ENCODE measurements at places on chromosomes 1 and 21.

- peak; percentile 29 for DNase-seq
Measured at GRCh38 chr1:212229654-212230053, 55.6 kb upstream of the PPP2R5A start.

DNA sequence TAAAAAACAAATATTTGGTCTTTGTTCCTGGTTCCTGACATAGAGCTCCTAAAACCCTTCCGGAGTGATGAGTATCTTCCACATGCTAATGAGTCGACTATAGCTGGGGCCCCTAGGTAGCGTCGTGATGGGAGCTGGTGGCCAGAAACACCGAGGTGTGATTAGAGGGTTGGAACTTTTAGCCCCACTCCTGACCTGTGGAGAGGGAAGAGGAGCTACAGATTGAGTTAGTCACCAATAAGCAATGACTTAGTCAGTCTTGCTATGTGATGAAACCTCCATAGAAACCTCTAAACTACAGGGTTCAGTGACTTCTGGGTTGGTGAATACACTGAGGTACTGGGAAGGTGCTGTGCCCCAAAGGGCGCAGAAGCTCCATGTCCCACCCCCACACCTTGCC, 30.1 kb upstream of the PLD5 start:
- no peak for DNase-seq

DNA sequence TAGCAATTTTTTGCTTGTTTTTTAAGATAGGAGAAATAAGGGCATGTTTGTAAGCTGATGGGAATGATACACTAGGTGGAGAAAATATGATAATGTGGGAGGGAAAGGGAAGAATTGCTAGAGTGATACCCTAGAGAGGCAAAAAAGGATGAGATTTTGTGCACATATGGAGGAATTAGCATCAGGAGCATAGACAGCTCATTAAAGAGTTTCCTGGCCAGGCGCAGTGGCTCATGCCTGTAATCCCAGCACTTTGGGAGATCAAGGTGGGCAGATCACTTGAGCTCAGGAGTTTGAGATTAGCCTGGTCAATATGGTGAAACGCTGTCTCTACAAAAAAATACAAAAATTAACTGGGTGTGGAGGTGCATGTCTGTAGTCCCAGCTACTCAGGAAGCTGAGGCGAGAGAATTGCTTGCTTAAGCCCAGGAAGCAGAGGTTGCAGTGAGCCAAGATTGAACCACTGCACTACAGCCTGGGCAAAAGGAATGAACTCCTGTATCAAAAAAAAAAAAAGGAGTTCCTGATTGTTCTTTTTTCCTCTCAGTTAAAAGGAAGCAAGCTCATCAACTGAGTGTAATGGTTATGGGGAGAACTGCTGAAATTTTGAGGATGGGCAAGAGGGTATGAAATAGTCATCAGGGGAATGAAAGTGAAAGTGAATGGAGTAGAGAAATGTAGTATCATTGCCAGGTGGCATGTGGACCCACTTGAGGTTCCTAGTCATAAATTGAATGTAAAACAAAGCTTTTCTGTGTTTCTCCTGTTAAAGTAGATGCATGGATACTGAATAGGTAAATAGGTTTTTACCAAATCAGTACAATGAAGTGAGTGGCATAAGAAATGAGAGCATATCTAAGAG, 35.5 kb downstream of the SH3GLB1 start:
- no peak for DNase-seq

- DNase-seq: no peak
Measured at GRCh38 chr21:37843191-37843590, 73.1 kb downstream of the KCNJ6 start.

DNA sequence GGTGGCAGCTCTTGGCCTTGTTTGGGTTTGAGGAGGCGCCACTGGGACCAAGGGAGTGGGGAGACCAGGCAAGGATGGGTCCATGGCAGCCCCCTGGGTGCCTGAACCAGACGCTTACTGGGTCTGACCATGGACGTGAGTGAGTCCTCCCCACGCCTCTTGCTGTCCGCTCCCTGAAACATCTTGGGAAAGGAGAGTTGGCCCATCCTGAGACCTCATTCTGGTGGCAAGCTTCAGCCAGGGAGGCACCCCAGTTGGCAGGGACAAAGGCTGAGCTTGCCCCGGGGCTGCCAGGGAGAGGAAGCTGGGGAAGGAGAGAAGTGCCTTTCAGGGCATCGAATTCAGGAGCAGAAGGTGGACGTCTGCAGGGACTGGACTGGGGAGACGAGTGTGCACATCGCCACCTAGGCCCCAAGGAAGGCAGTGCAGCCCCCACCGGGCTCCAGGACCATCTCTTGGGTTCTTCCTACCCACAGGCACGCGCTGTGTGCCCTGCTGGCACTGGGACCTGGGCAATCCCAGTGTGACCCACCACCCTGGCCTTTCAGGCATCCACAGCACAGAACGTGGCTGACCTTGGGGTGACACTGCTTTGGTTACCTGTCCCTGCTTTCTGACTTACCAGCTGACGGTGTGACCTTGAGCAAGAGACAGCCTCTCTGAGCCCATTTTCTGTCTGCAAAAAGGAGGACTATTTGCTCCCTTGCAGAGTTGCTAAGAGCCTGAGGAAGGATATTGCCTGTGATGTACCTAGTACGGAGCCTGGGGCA, 132.9 kb upstream of the WNT4 start:
- peak; percentile 25 for DNase-seq

DNA sequence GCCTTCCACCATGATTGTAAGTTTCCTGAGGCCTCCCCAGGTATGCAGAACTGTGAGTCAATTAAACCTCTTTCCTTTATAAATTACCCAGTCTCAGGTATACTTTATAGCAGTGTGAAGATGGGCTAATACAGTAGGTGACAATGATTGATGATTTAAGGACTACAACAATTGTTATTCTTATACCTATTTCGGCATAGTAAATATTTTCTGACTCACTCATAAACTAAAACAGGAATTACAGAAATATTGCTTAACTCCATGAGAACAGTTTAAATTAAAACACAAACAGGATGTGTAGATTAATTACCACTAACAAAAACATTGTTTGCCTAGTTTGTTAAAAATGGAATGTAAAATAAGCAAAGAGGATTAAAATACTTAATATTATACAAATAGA, 839.9 kb downstream of the LTN1 start:
- DNase-seq: no peak

DNA sequence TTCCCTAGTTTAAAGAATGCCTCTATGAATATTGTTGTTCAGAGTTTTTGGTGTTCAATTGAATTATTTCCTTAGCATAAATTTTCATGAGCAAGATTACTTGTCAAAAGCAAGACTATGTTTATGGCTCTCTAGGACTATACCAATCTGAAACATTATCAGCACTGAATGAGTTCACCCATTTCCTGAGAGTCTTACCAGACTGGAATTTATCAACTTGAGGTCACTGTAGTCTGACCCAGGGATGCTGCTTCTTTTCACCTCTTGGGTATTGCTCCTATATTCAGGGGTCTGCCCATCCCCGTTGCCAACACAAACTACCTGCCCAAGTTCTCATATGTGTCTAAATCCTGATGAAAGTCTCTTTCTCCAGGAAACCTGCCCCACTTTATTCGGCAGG, 42.6 kb downstream of the OPTC start:
- DNase-seq: no peak

- DNase-seq: no peak
Measured at GRCh38 chr21:14313300-14313699, 69.6 kb downstream of the HSPA13 start.

GRCh38 chr1:3780901-3781300, 8.4 kb downstream of the SMIM1 start:
- no peak for DNase-seq

DNA sequence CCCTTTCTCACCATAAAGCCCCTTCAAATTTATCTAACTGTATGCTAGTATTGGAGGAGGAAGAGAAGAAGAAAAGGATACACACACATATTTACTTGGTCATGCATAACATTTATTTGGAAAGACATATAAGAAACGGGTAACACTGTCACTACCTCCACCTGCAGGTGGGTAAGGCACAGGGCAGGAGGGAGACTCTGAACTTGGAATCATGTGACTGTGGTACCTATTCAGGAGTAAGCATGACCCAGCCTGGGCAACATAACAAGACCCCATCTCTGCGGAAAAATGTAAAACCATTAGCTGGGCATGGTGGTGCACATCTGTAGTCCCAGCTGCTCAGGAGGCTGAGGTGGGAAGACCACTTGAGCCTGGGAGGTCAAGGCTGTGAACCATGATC, 1.4 kb upstream of the PADI6 start:
- no peak for DNase-seq

DNA sequence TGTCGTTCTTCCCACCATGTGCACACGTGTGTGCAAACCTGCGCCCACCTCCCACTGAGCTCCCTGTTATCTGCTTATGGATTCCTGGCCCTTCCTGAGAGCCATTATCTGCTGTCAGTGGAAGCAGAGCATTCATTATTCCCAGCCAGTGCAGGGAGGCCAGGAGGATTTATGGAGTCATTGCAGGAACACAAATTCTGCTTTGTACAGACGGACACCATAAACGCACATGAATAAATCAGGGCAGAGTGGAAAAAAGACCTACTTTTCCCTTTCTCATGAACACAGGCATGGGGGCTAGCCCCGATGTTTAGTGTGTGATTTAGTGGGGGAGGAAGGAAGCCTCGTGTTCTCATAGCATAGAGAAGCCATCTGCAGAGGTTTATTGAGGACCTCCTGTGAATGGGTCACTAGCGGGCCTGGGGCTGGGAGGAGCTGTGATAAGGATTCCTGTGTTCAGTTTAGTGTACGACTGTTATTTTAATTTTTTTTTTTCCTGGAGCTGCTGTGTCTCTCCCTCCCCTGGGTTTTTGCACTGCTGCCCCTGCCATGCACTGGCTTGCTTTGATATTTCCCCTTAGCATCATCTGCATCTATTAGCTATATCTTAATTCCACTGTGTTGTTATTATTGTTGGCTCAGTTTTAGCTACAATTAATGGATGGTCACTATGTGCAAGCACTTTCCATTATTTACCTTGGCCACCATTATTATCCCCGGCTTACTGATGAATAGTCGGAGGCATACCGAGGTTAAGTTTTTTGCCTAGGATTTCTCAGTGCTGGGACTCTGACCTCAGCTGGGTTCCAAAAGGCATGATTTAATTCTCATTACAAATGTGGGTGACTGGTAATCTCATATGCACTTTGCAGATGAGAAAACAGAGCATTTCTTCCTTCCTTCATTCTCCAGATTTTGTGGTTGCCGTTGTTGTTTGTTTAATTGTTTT, 33.0 kb downstream of the HUNK start:
- DNase-seq: no peak

DNA sequence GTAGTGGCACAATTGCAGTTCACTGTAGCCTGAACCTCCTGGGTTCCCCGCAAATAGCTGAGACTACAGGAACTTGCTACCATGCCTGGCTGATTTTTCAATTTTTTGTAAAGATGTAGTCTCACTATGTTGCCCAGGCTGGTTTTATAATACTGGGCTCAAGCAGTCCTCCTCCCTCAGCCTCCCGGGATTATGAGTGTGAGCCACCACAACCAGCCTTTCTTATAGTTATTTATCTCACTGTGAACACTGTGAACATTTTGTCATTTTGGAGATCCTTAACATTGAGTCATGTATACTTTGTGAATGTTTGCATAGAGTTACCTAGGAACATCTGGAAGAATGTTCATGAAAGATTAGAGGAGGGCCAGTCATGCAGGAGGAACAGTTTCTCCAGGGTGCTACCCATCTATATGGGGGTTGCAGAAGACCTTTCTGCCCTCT, 127.1 kb upstream of the CACYBP start:
- DNase-seq: no peak

DNA sequence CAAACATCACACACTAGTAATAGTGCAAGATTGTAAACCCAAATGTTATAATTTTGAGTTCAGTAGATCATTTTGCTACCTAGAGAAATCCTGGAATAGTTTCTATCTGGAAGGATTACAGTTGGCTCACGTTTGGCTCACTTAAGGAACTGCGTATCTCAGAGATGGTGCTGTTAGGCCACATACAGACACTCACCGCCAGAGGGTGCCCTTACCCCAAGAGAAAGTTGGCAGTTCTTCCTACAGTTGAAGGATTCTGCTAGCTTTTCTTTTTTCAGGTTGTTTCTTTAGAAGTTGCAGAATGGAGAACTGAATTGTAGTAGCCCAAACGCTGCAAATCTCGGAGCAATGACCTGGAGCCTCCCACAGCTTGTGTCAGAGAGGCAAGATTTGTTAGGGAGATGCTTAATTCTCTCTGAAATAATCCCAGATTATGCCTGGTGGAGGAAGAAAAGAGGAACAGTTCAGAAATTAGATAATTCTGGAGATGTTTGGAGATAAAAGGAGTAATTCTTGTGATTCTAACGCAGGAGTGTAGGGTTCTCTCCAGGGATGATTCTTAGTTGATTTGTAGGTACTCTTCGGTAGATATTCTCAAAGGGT, 87.9 kb upstream of the PAPPA2 start:
- DNase-seq: peak; percentile 73

DNA sequence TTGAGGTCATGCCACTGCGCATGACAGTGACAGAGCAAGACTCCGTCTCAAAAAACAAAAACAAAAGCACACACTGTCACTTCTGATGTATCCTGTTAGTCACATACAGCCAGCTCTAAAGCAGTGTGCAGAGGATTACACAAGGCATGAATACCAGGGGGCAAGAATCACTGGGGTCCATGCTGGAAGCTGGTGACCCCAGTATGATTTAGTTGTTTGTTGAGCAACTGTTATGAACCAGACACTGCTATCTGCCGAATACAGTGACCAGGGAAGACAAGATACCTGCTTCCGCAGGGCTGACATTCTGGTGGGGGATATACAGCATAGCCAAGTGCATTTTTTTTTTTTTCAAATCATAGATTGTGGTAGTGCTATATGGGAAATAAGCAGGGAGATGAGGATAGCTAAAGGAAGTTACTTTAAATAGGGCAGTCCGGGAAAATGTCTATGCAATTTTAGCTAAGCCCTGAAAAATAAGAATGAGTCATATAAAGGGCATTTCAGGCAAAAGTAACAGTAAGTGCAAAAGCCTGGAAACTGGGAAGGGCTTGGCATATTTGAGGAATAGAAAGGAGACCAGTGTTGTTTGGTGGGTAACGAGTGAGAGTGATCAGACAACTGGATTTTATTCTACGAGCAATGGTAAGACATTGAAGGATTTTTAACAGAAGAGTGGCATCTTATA, 69.7 kb downstream of the ADSS2 start:
- no peak for DNase-seq

GRCh38 chr1:26094076-26094669, 17.5 kb upstream of the PDIK1L start:
- DNase-seq: no peak

- DNase-seq: no peak
Measured at GRCh38 chr1:66243548-66244130, 290.3 kb upstream of the SGIP1 start.

- DNase-seq: no peak
Measured at GRCh38 chr1:36166938-36167905, 11.3 kb downstream of the MAP7D1 start.

DNA sequence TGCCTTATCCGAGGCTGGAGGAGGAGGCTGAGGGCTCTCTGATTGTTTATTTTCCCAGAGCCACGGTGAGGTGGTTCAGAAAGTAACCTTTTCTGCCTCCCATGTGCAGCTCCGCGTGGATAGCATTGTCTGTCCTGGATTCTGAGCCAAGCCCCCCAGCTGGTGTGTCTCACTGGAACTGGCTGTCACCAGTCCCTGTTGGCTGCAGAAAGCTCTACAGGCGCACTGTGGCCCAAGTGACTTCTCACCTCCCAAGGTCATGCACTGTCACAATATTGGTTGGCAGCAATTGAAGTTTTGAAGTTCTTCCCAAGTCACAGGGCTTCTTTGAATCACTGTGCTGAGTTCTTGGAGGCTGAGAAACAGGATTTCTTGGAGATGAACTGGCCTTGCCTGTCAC, 8.2 kb downstream of the BMP8A start:
- DNase-seq: peak; percentile 62

Measured in uterus (tissue), 4 donors.